ENCODE measurements at places on chromosomes 13 and 19. TPM values are rescaled to one million over a fixed set of nuclear protein-coding genes. Genes with fewer than 3 reads are reported as not detected.

The CEACAM3 gene
- total RNA-seq, result not detected

The PLK5 gene
- not detected for total RNA-seq

The IGFL3 gene
- total RNA-seq, result 295 TPM

The DNAAF3 gene
- total RNA-seq, result 1.5 TPM

DNA sequence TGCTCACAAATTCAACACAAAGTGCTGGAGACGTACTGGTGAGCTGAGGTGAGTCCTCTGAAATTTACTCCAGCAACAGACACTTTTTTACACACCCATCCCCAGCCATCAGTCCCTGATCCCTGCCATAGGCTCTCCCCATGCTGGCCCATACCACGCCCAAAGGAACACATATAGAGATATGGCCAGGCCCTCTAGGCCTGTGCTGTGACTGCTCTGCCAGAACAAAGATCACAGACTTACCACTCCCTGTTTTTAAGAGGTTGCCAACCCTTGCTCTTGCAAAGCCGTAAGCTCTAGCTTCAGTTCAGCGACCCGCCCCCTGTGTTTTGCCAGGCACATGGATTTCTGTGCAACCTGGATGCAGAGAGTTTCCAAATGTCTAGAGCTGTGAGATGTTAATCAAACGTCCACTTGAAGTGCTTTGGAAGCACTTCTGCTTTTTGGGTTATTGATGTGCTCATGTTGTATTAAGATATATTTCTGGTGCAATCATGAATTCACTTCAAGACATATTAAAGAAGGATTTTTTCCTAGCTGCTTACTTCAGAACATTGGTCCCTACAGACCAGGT, 59.7 kb downstream of the DLEU7 start:
- DNase-seq, result no peak

DNA sequence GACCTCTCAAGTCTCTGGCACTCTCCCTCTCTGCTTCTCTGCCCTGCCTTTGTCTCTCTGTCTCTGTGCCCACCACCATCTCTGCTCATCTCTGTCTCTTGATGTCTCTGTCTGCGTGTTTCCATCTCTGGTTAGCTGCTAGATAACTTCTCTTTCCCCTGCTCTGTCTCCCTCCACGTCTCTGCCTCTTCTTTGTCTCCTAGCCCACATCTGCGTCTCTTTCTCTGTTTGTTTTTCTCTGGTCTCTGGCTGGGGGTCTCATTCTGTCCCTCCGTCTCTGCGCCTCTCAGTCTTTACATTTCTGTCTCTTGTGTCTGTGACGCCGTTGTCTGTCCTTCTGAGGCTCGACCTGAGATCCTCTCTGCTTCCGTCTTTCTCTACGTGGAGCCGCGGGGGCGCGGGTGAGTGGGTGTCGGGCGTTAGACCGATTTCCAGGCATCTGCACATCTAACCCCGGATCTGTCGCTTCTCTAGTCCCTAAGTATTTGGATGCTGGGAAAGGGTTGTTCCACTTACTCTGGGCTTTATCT, 386 bp downstream of the GIPR start:
- no peak for DNase-seq

DNA sequence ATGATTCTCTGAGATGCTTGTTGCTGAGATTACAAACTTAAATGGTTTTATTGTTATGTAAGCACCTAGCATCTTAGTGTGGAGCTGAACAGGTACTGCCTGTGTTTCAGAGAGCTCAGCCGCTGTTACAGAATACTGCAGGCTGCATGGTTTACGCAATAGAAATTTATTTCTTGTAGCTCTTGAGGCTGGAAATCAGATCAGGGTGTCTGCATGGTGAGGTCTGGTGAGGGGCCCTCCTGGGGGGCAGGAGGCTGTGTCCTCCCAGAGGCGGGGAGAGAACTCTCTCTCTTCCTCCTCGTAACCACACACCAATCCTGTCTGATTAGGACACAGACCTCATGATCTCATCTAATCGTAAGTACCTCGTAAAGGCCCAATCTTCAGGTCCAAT, 13.1 kb downstream of the ATP11A start:
- DNase-seq, result no peak

DNA sequence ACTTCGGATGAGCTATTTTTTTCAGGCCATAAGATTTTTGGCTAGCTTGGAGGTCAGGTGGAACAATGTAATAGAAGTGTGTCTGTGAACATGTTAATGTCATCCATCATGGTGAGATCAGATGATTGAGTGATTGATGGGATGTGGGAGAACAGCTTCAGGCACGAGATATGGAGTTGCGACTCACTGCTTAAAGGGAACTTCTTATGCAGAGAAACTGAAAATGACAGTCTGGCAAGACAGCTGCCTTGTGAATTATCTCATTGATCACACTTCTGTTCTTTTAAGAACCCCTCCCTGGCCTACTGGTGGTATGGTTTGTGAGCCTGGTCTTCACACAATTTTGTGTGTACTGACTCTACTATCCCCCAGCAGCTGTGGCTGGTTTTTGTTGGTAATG, 96.0 kb downstream of the OLFM4 start:
- no peak for DNase-seq

DNA sequence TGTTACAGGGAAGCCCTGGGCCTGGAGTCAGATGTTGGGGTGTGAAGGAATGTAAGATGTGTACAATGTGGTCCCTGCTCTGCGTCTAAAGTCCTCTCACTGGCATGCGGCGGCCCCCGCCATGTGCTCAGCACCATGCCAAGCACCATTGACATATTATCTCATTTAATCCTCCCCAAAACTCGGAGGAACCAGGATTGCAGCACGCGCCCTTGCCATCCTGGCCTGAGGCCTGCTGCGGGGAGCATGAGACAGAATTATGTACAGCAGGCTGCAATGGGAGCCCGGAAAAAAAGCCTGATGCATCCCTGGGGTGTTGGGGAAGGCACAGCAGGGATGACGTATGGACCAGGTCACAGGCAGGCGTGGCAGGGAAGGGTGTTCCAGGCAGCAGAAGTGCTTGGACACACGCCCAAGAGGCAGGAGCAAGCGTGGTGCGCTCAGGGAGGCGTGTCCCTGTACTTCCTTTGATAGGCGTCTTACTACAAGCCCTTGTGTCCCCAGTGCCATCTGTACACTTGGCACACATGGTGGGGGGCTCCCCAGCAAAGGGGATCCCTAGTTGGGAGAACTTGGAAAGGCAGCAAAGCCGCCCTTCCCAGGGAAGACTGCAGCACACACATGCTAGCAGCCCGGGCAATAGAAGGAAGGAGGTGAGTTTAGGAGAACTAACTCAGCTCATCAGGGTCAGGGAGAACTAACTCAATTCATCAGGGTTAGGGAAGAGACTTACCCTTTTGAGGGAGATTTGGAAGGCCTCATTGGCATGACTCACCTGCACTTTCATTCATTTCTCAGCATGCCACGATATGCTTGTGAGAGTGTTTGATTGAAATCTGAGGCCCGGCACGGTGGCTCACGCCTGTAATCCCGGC, 3.4 kb downstream of the EVI5L start:
- DNase-seq, result peak; percentile 57

DNA sequence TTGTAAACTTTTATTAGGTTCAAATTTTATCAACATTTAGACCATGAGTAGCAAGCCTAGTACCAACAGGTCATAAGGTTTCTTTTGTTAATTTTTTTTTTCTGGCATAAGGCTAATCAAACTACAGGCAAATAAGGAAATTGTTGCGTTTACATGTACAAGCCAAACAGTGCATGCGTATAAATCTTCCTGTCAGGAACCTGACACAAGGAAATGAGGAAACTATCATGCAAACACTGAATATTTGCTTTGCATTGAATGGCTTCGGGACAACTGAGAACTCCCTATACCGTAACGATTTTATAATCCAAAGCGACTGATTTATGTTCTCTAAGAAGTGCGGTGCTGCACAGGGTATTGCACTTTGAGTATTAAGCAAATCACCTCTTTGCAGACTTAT, 133.0 kb upstream of the TRPC4 start:
- no peak for DNase-seq

GRCh38 chr13:20969182-20969581, 66.6 kb upstream of the XPO4 start:
- peak; percentile 64 for DNase-seq

DNA sequence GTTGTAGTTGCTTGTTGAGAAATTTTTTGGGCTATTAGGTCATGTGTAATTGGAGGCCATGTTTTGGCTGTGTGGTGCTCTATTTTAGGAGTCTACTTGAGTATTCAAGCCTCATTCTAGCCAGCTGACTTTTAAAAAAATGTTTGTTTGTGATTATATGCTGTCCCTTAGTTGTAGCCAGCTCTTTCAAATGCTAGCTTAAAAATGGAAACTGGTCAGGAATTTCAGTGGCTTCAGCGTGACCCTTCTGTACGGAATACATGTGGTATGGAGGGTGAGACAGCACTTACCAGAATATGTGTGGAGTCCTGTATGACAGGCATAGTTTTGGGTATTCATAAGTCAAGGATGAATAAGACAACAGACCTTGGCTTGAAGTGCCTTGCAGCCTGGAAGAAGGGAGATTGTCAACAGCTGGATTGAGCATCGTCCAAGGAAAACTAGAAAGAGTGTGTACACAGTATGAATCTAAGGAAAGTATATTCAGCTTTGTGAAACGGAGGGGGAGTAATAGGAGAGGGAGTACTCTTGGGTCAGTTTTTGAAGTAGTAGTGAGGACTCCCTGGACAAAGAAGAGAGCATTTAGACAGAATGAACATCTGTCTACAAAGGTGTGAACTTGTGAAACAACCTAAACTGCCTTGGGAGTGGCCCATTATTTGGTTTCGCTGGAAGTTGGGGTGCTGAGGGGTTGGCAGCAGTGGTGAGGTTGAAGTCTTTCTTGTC, 20.0 kb upstream of the WTIP start:
- DNase-seq, result no peak

DNA sequence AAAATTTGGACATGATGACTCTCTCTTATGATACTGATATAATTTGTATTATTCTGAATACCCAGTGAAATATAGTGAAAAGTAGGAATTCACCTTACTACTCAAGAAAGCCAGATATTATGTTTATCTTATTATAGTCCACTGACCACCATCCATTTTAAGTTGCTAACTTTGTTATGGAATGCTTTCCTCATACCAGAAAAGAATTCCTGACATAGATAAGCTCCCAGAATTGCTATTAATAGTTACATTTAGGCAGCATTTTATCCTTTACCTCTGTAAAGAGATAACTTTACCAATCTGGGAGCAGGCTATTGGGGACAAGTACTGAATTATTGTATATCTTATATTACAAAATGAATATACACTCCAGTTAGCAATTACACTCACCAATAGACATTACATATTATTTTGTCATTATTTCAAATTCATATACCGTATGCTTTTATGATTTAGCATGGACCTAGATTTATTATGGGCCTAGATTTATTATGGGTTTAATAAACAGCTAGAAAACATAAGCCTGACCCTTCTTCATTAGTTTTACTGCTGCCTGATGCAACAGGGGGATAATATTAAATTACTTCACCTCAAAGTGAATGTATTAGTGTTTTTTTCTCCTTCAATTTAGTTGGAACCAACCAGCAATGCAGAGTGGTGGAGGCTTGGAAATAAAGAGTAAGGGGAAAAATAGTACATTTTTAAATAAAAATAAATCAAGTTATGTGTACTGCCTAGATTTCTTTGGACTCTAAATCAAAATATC, 1886.1 kb downstream of the PCDH9 start:
- no peak for DNase-seq

DNA sequence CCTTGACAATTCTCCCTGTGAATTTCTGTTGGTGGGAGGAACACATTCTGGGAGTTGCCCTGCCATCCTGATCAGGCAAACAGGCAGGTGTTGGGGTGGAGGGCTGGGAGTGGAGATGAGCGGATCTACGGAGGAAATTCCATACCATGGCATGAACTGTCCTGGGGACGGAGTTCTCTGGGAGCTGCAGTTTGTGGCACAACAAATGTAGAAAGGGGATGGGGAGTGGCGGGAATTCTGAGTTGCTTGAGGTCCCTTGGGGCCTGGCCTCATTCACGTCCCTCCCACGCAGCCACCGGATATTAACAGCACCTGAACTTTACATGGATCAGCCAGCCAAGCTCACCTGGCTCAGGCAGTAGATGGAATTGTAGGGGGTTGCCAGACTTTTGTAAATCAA, 70.0 kb downstream of the CHST8 start:
- DNase-seq, result no peak

DNA sequence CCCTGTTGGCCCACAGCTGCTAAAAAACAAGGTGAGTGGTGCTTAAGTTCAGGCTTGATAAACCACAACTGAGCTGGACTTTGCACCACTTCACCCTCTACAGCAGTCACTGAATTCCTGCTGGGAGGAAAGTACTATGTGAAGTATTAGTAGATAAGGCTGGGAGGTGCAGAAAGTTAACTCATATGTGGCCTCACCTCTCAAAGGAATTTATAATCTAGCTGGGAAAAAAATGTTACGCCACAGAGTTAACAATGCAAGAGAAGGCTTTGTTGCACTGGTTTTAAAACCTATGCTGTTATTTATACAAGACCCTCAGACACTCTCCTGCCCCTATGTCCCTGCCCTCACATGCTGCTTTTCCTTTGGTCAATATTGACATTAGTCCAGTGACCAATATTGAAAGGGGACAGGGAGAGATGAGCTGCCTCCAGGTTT, 60.9 kb downstream of the LIG4 start:
- DNase-seq, result no peak

DNA sequence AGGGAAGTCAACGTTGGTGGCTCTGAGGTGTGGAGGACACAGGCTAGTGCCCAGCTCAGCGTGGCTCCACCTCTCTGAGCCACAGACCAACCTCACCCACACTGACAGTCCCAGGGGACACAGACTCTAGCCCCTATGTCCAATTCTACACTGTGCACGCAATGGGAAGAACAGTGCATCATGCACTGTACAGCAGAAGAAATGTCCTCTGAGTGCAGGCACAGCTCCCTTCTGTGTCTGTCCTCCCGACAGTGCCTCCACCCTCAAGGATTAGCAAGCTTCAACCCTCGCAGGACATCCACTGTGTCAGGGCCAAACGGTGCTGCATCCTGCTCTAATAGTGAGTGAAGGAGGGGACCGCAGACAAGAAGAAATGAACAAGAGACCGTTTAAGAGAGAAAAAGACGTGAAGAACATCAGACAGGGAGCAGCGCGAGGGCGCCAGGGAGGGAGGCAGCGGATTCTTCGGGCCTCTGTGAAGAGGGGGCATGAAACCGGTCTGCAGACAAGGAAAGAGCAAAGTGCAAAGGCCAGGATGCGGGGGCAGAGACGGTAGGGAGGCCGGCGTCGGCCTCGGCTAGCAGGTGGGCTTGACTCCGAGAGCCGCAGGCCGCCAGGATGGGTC, 681 bp downstream of the ZNF837 start:
- DNase-seq, result peak; percentile 19
